ENCODE measurements at places on chromosomes 4 and X.

GRCh38 chrX:112367065-112367464, 284.5 kb upstream of the TRPC5 start:
- DNase-seq = no peak

DNA sequence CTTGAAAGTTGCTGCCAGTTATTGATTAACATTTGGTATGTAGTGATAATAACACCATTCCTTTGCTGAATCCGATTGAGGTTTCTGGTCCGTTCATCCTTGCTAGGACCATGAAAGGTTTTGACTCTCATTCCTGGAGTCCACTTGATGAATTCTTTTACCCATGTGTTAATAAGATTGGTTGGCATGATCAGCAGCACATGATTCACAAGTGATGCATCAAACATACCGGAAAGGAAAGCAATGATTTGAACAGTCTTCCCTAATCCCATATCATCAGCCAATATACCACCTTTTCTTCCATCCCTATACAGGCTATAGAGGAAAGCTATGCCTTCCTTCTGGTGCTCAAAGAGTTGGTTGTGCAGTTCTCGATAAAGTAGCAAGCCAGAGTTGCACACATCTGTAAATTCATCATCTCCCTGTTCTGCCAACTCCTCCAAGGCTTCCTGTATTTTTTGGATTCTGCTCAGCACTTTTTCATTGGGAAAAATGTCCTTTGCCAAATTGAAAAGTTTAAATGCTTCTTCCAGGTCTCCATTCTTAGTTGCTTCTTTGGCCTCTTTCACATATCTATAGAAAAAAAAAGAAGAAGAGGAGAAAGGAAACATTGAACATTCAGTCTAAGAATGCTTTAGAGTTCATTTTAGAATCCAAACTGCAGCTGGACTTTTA, 26.7 kb downstream of the PIN4 start:
- DNase-seq = no peak

DNA sequence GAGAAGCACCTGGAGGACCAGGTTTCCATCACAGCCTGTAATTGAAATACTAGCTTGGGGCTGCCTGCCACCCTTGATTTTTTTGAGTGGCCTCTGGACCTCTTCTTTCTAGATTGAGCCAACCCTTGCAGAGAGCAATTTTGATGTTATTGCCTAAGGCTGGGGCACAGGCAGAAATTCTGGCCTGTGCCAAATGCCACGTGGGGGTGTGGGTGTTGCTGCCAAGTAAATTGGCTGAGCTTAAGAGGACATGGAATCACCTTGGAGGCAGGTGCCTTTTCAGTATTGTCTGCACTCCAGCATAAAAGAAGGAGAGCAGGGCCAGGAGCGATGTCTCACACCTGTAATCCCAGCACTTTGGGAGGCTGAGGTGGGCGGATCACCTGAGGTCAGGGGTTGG, 286.1 kb upstream of the PRPS2 start:
- no peak for DNase-seq

- DNase-seq = peak; percentile 12
These were observed 11.3 kb downstream of the ARL13A start for GRCh38 chrX:100980608-100981497.

DNA sequence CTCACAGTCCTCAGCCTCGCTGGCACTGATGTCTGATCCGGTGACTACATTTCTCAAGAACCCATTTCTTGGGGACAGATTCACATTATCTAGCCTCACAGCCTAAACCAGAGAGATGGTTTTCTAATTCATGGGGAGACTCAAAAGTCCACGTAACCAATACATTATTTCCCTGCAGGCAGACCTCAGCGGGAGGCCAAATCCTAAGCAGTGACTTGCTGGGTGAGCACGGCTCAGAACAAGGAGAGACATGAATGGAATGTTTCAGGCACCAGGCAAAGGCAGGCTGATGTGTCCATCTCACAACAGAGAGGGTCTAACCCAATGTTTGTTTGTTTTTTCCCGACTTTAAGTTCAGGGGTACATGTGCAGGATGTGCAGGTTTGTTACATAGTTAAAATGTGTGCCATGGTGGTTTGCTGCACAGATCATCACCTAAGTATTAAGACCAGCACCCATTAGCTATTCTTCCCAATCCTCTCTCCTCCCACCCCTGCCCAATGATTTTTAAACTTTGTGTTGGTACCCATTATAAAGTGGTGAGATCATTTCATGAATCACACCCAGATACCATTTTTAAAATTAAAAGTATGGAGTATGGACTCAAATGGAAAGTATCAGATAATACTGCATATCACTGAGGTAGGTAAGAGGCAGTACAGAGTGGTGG, 53.3 kb downstream of the SCD5 start:
- peak; percentile 98 for DNase-seq

DNA sequence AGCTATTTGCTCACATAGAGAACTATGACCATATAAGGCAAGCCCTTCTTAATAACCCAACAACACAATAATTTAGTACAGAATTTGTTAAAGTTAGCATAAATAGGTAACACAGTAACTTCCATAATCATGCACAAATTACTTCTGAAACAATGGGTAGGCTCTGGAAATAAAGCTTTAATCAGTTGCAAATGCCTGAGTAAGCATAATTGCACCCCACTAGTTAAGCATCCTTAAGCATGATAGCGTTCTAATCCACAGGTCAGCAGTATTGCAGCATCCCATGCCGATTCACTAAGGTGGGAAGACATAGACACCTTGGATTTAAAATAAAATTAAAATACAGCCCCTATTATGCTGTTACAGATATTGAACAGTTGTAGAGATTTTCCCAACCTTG, 161.7 kb downstream of the DHX15 start:
- DNase-seq = no peak

DNA sequence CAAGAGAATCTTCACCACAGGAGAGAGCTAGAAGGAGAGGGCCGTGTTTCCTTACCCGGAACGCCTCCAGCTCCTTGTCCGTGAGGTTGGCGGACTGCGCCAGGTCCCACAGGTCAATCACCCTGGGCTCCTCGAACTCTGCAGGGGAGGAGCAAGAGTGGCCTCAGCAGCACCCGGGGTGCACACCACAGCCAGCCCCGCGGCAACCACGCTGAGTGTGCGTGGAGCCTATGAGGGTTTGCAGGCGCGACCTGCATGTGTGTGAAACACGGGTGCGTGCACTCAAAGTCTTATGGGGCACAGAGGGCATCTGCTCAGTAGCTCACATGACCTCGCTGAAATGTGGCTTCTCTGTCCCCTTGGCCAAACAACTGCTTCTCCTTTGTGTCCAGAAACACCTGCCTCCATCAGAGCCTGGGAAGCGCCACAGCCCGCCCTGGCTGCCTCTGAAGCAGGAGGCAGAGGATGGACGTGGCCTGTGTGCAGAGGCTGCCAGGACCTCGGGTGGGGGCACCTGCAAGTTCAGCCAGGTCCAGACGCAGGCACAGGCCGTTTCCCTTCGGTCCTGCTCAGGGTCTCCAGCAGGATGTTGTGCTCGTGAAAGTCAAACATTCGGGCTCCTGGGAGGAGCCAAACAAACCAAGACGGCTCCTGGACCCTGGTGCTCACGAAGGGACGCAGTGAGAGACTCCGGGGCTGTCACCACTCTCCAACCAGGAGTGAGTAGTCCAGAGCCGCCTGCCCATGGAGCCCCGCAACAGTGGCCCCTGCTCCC, 16.0 kb downstream of the LRPAP1 start:
- no peak for DNase-seq

DNA sequence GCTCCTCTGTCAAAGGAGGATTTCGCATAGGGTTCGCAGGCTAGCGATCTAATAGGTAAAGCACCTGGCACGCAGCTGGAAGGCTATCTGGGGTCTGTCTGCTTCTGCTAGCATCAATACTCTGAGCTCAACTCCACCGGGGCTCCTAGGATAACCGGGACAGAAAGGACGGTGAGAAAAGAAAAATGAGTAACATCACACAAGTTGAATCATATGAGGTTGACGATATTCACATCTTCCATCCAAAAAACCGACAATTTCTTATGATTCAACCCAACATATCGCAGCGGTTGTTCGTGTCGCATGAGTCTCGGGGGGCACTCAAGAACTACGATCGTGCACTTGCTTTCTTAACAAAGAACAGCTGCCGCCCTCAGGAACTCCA, 1.8 kb downstream of the PROM1 start:
- DNase-seq = no peak

- DNase-seq = no peak
These were observed 26.4 kb downstream of the NKX1-1 start for GRCh38 chr4:1379801-1380331.

DNA sequence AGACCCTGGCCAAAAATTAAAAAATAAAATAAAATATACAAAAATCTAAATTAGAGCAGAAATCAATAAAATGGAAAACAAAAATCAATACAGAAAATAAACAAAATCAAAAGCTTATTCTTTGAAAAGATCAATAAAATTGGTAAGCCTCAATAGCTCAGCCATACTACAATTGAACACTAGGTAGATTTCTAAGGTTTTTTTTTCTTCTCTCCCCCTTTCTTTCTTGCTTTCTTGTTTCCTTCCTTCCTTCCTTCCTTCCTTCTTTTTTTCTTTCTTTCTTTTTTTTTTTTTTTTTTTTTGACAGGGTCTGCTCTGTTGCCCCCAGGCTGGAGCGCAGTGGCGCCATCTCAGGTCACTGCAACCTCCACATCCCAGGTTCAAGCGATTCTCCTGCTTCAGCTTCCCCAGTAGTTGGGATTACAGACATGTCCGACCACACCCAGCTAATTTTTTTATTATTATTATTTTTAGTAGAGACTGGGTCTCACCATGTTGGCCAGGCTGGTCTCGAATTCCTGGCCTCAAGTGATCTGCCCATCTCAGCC, 23.4 kb upstream of the PPP3CA start:
- no peak for DNase-seq

DNA sequence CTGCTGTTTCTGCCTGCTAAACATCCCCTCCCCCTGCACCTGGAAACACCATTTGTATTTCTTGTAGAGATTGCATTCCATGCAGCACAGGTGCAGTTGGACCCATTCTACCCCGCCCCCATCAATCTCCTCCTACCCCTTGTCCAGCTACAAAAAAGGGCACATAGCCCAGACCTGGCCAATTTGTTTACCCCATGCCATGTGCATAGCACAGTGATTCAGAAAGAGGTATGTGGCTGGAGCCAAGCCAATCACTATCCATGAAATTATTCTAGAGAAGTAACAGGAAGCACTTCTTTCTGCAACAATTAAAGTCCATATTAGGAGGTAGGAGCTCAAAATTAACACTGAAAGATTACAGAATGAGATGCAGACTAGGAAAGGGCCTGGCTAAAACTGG, 20.2 kb upstream of the TMEM184C start:
- peak; percentile 82 for DNase-seq

- DNase-seq = no peak
These were observed 40.8 kb downstream of the PDE5A start for GRCh38 chr4:119587796-119588195.

- DNase-seq = no peak
These were observed 104.2 kb upstream of the PUDP start for GRCh38 chrX:7252013-7252610.

DNA sequence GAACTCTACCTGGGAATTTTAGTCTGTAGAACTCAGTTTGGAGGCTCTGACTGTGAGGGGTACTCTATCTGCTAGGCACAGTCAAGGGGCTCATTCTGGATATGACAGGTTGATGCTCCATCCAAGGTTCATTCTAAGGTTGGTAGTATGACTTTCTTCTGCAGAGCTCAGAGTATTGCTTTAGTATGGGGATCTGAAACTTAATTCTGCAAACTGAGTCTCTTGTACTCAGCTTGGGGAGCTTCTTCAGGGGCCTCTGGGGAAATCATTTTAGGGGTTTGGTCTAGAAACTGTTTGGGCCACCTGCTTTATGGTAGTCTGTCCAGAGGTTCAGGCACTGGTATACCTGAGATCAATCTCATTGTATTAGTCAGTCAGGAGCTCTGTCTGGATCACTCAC, 9.7 kb upstream of the TSR2 start:
- no peak for DNase-seq

DNA sequence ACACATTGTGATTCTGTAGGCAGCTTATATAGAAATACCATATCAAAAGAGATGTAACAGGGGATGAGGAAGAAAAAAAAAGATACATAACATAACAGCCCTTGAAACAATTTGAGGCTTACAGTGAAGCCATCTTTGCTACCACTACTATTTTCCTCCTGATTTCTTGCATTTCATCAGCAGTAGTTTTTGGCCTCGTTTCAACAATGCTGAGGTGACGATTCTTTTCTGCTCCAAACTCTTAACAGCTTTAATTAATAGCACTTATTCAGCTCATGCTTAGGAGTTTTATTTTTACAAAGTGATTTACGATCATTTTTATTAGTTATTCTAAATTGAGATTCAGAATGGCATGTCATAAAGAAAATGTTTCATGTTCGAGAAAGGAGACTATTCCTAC, 163.2 kb downstream of the DCK start:
- DNase-seq = peak; percentile 15

All from fibroblast of skin of scalp (primary cell).